ENCODE measurements at places on chromosomes 4 and X. TPM values are rescaled to one million over a fixed set of nuclear protein-coding genes. Genes with fewer than 3 reads are reported as not detected.

Gene YIPF7
- not detected for total RNA-seq

GRCh38 chr4:7968262-7968896 lies 28.7 kb upstream of the AFAP1 start:
- H3K4me3 ChIP-seq: no peak overlapping the region
- H3K27ac ChIP-seq: no peak overlapping the region
- H3K36me3 ChIP-seq: no peaks in the 10 kb centered on the region
- no peak for DNase-seq
- no peaks in the 10 kb centered on the region for H3K27me3 ChIP-seq

DNA sequence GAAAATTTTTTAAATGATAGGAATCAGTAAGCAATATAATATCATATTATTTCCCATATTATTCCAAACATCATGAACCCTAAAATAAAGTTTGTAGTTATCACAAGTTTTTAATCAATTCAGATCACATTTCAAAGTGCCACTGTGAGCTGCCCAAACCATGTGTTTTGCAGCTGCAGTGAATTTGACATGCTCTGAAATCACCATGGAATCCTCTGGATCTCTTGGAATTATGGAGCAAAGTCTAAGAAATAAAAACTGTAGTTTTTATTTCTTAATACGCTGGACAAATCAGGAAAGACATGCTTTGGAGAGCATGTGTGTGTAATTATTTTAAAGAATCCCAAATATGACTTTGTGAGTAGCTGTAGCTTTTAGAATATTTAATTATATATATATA lies 262.7 kb downstream of the ANKRD50 start:
- H3K36me3 ChIP-seq: no peaks in the 10 kb centered on the region
- H3K4me3 ChIP-seq: no peak overlapping the region
- H3K4me1 ChIP-seq: no peaks in the 10 kb centered on the region
- no peaks in the 10 kb centered on the region for H3K27me3 ChIP-seq

DNA sequence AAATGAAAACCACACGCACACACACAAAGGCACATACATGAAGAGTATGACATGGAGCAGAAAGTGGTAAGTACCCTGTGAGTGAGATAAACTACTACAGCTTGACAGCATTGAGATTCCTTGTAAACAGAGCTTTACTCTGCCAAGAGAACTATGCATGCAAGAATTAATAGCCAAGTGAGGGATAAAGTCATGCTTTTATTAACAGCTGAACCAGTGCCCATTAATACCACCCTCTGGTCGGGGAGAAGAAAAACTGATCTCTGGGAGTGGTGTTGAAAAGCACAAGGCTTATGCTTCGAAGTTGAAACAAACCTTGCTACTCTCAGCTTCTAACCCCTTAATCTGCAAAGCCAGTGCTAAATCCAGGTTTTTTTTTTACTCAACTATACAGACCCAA lies 95.9 kb upstream of the C1QTNF7 start:
- DNase-seq: no peak
- no peaks in the 10 kb centered on the region for H3K27me3 ChIP-seq
- no peaks in the 10 kb centered on the region for H3K4me1 ChIP-seq
- no peak overlapping the region for H3K27ac ChIP-seq
- H3K4me3 ChIP-seq: no peak overlapping the region

- no peaks in the 10 kb centered on the region for H3K36me3 ChIP-seq
- no peaks in the 10 kb centered on the region for H3K27me3 ChIP-seq
- H3K4me3 ChIP-seq: no peak overlapping the region
- no peak overlapping the region for H3K27ac ChIP-seq
- no peak for DNase-seq
- H3K4me1 ChIP-seq: no peaks in the 10 kb centered on the region
These were observed 1190.2 kb upstream of the AGA start for GRCh38 chr4:178632415-178632814.

DNA sequence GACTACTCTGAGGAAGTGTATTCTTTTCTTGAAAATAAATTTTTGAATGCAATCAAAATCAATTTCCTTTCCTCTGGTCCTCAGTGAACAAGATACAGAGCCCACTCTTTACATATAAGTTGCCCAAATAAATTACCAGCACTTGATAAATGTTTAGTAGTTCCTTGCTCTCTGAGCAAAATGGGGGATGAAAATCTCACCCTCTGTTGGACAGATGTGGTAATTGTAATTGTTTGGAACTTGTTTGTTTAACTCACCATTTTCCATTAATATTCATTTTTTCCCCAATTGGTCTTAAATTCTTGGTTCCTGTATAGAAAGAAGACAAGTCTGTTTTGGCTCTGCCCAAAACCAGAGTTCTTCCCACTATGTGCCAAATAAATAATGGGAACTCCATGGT lies 146.3 kb downstream of the LDB2 start:
- H3K27me3 ChIP-seq: no peaks in the 10 kb centered on the region
- DNase-seq: no peak
- H3K4me1 ChIP-seq: no peaks in the 10 kb centered on the region
- H3K27ac ChIP-seq: no peak overlapping the region
- H3K4me3 ChIP-seq: no peak overlapping the region

GRCh38 chr4:55540271-55540670 lies 6.4 kb downstream of the CLOCK start:
- H3K4me3 ChIP-seq: no peak overlapping the region
- H3K27me3 ChIP-seq: no peaks in the 10 kb centered on the region
- DNase-seq: no peak
- H3K36me3 ChIP-seq: no peaks in the 10 kb centered on the region
- H3K27ac ChIP-seq: no peak overlapping the region

DNA sequence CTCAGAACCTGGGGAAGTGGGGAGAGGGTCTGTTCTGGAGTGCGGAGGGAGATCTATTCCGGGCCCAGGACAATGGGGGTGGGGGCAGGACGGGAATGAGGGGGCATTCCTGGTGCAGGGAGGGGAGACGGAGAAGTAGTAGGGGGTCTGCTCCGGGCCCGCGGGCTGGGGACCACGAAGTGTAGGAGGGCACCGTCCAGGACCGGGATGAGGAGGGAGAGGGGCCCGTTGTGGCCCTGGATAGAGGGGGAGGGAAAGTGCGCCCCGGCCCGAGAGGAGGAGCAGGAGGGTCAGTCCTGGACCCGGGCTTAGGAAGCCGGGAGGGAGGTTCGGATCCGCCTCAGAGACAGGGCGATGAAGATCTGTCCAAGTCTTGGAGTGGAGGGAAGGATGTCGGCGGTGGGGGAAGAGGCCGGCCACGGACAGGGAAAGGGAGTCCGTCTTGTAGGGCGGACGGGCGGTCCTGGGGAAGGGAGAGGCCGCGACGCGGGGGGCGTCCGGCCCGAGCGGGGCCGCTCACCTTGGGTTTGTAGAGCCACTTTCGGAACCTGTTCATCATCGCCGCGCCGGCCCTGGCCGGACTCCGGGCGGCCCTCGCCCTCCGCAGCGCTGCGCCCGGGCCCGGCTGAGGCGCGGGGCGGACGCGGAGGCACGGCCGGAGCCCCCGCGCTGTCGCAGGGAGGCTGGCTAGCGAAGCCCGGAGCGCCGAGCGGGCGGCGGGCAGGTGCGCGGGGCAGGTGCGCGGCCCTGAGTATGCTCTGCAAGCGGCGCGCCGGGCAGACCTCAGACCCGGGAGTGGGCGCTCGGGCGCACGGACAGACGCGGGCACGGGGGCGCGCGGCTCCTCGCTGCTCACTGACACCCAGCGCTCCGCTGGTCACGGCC lies at the start of gene ZFYVE28:
ZFYVE28 (minus strand) TSS at position 881 of the 885 bp plus-strand sequence; CDS start at position 559, 322 bp downstream.
- H3K4me1 ChIP-seq: peaks cover 31% of the 10 kb centered on the region
- H3K4me3 ChIP-seq: peak within 1 kb of the TSS; percentile 47
- H3K27ac ChIP-seq: no peak within 1 kb of the TSS
- peaks cover 66% of the 10 kb centered on the region for H3K27me3 ChIP-seq

DNA sequence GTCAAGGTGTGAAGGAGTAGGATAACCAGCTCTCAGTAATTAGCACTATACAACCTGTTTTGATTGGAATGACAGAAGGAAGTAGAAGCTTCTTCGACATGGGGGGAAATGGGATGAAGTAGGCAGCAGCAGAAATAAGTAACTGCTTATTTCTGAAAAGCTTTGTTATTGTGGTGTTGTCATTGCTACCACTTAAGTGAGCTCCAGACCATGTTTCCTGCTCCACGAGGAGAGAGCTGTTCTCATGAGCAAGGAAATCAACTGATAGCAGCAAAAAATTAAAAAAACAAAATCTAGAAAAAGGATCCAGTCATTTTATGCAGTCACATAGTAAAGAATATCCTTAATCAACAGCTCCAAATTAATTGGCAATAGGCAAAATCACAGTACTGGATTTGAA lies 106.1 kb upstream of the TLL1 start:
- H3K4me1 ChIP-seq: no peaks in the 10 kb centered on the region
- H3K4me3 ChIP-seq: no peak overlapping the region
- no peak overlapping the region for H3K27ac ChIP-seq
- no peaks in the 10 kb centered on the region for H3K36me3 ChIP-seq

Data from H1 (cell line).